ENCODE measurements at places on chromosomes 6 and 20. TPM values are rescaled to one million over a fixed set of nuclear protein-coding genes. Genes with fewer than 3 reads are reported as not detected.

GRCh38 chr6:16267428-16268263 is 29.3 kb downstream of the GMPR start:
- no peak for DNase-seq

GRCh38 chr6:5416250-5416649 is 154.9 kb downstream of the FARS2 start:
- DNase-seq, result no peak

DNA sequence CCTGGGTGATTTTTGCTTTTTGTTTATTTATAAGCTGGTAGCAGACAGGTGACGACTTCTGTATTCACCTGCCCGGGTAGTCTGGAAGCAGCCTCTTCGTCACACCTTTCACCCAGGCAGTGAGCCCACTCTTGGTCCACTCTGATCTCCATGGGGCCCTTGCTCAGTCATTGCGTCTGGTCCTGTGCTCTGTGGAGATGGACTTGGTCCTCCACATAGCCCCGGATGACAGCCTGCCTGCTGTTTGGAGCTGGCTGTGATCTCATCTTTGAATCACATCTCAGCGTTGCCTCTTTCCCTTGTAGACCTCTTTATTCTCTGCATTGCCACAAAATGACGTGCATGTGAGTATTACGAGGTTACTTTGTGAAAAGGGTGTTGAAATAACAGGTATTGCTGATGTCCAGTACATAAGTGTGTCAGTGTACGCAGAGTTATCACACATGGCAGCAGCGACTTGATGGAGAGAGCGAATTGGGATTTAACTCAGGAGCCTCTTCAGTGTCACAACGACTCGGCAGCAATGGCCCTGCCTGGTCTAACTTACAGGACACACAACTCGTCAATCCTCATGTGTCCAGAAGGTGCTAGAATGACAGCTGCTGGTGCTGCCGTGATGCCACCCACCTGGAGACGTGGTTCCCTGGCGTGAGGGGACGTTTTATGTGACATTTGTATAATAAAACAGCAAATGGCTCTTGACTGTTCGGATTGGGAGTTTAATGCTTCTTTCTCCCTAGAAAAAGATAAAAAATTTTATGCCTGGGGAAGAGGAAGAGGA is 24.2 kb upstream of the FRMD1 start:
- no peak for DNase-seq

GRCh38 chr6:1229301-1229700 is 82.6 kb upstream of the FOXQ1 start:
- no peak for DNase-seq

DNA sequence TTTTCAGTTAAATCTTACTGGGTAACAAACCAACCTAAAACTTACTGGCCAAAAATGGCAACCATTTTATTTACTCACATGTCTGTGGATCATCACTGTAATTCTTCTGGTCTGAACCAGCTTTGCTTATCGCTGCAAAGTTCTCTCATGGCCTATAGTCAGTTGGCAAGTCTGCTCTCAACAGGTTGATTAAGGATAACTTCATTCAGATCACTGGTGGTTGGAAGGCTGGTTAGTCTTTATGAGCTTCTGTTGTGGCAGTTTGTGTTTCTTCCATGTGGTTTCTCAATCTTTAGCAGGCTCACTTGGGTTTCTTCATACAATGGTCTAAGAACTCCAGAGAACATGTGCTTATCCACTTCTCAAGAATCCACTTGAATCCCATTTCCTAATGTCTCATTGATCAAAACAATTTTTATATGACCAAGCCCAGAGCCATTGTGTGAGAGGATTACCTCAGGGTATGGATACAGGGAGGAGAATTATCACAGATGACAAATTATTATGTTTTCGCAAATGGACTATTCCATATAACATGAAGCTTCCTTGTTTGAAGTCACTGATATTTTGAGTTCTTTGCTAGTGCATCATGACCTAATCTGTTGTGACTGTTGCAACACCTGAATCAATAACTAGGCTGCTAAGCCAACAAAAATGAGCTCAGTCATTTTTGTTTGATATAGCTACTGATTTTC is 155.4 kb upstream of the BMP2 start:
- no peak for DNase-seq

DNA sequence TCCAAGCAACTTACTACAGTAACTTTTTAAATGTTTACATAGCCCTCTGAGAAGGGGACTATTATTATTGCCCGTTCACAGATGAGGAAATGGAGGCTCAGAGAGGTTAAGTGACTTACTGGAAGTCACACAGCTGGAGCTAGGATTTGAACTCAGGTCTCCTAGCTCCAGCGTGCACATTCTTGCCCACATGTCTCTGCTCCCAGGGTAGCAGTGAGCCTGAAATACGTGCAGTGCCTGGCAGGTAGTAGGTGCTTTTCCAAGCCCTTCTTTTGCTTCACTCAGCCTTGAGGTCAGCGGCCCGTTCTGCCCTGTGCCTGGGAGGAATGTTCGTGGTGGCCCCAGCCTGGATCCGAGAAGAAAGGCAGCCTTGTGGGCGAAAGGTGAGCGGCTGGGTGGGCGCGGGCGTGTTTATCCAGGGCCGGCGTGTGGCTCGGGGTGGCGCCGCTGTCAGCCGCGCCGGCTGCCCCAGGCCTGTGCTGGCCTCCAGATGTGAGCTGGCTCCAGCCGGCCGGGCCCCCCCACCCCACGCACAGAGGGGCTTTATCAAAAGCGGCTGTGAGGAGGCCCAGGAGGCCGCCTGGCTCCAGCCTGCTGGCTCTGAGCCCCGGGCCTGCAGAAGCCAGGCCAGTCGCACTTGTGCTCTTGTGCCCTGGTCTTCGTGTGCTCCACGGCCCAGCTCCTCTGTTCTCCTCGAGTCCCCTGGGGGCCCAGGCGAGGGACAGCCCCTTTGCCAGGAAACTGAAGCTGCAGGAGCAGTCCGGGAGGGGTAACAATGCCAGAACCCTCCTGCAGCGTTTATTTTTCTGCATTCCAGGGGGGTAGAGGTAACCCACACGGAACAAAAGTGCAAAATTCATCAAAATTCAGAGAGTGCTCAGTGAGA is 58.1 kb downstream of the UBE2V1 start:
- DNase-seq, result peak; percentile 71

- DNase-seq, result no peak
These were observed 440.8 kb downstream of the UTRN start for GRCh38 chr6:144725736-144726522.

GRCh38 chr6:158376631-158377081 is 64.4 kb downstream of the TULP4 start:
- peak; percentile 92 for DNase-seq

DNA sequence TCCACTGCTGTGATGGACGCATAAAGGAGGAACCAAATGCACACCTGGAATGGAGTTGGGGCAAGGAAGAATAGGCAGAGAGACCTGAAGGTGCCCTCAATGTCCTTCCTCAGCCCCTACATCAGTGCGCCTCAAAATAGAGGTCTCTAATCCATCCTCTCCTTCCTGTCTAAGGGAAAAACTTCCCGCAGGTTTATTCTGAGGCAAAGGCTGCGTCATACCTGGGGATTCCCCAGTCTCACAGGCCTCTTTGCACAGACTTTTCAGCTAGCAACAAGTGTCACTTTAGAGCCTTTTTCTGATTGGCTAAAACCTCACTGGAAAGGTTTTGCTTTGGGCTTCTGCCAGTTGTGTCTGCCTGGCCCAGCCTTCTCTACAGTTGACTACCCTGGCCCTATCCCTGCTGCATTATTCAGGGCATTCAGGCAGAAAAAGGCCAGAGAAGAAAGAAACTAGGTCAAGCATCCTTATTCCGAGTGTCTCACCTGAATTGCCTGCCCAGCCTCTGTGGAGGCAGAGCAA is 1.8 kb upstream of the HLA-DQB1 start:
- peak; percentile 49 for DNase-seq

GRCh38 chr6:125154761-125155135 is 1.2 kb downstream of the TPD52L1 start:
- no peak for DNase-seq

DNA sequence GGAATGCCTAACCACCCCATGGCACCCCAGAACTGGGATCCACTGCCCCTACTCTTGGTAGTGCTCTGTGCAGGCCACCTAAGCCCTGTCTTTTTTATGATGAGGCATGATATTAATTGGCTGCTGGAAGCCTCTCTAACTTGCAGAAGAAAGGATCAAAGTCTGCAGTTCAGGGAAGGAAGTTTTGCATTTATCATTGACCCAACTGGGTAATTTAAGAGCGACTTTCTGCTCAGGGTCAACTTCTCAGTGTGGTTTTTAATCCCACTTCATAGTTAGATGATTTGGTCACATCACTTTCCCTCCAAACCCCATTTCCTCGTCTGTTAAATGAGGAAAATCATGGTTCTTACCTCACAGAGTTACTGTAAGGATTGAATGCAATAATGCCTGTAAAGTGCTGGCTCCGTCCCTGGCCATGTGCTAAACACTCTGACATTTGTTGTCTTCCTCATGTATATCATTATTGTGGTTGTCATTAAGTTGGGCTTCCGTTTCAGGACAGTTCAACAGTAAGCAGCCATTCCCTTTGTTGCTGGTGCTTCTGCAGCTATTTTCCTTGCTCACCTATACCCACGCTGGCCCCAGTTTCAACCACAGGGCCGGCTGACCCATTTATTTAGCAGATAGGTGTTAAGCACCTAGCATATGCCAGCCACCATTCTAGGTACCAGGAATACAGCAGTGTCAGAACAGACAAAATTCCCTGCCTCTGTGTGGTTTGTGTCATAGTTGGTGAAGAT is 14.2 kb downstream of the E2F3 start:
- DNase-seq, result no peak

The TULP1 gene
- total RNA-seq, result 0.80 TPM

The ELOVL4 gene
- 2.7 TPM for total RNA-seq

The SAPCD1 gene
- total RNA-seq, result 2.7 TPM

The MCM3 gene
- 46.5 TPM for total RNA-seq

The HLA-DQA1 gene
- total RNA-seq, result 2.6 TPM

The CDSN gene
- total RNA-seq, result not detected

The PNPLA1 gene
- not detected for total RNA-seq
